ENCODE measurements at places on chromosomes 11 and 22.

GRCh38 chr11:96094156-96094555, 170.2 kb upstream of the MTMR2 start:
- no peak for DNase-seq

GRCh38 chr22:19527321-19527721, 3.1 kb upstream of the CLDN5 start:
- no peak for DNase-seq

- no peak for DNase-seq
Measured at GRCh38 chr11:57434640-57435546, 8.0 kb upstream of the SLC43A3 start.

DNA sequence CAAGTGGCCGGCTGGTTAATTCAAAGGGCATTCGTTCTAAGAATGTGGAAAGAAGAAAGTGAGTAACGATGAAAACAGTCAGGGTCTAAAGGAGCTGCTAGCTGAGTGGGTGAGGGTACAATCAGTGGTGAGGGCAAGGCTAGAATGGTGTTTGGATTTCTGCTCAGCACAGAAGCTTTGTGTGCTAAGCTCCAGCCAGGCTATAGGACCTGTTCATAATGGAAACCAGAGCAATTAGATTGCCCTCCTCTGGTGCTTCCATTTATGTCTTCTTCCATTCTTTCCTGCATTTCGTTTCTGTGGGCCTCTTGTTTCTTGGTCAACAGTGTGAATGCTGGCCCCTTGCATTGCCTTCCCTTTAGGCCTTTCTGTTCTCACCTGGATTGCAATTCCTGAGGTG, 572.9 kb upstream of the CHORDC1 start:
- DNase-seq: no peak

GRCh38 chr11:63635762-63636465, 21.7 kb upstream of the PLAAT3 start:
- peak; percentile 79 for DNase-seq

GRCh38 chr11:104841185-104841584, 57.1 kb downstream of the CASP12 start:
- DNase-seq: no peak

GRCh38 chr22:40479126-40479800, 108.9 kb downstream of the SGSM3 start:
- DNase-seq: no peak

- no peak for DNase-seq
Measured at GRCh38 chr22:22593250-22593649, 34.2 kb upstream of the PRAME start.

- DNase-seq: no peak
Measured at GRCh38 chr22:24384131-24384530, 43.3 kb upstream of the ADORA2A start.

DNA sequence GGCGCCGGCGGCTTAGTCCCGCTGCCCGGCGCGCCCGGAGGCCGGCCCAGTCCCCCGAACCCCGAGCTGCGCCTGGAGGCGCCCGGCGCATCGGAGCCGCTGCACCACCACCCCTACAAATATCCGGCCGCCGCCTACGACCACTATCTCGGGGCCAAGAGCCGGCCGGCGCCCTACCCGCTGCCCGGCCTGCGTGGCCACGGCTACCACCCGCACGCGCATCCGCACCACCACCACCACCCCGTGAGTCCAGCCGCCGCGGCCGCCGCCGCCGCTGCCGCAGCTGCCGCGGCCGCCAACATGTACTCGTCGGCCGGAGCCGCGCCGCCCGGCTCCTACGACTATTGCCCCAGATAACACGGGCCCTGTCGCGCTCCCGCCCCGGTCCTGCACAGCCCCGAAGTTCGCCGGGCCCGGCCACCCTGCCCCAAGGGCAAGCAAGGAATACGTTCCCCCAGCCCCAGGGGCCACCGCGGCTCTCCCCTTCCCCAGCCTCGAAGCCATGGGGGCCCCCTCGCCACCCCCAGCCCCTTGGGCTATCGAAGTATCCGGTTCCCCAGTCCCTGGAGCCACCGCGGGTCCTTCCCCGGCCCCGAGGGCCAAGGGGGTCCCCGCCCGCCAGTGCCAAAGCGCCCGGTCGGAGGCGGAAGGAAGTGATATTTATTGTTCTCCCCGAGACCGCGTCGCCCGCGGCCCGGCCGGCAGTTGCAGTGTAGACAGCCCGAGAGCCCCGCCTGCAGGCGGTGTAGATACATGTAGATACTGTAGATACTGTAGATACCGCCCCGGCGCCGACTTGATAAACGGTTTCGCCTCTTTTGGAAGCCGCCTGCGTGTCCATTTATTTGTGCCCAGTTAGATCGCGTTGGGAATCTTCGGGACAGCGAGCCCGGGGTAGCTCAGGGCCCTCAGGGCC, 6.2 kb downstream of the TBX1 start:
- peak; percentile 48 for DNase-seq

DNA sequence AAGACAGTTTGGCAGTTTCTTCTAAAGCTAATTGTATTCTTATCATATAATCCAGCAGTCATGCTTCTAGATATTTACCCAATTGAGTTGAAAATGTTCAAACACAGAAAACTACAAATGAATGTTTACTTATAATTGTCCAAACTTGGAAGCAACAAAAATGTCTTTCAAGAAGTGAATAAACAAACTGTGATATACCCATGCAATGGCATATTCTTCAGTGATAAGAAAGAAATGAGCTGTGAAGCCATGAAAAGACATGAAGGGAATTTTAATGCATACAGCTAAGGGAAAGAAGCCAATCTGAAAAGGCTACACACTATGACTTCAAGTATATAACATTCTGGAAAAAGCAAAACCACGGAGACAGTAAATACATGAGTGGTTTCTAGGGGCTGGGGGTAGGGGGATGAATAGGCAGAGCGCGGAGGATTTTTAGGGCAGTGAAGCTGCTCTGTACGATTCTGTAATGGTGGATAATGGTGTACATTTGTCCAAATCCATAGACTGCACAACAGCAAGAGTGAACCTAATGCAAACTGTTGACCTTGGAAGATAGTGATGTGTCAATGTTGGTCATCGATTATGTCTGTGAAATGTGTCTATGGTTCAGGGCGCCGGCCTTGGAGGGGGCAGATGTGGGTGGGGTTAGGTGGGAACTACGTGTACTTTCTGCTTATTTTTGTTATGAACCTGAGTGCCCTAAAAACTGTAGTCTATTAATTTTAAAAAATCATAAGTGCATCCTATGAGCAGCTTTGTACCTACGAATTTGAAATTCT, 424.9 kb downstream of the TBC1D22A start:
- DNase-seq: no peak

GRCh38 chr11:3947061-3947460, 91.6 kb downstream of the STIM1 start:
- peak; percentile 58 for DNase-seq

- DNase-seq: peak; percentile 80
Measured at GRCh38 chr11:63478896-63479295, 12.1 kb downstream of the PLAAT5 start.

- DNase-seq: no peak
Measured at GRCh38 chr11:74701351-74701750, 29.9 kb downstream of the CHRDL2 start.

DNA sequence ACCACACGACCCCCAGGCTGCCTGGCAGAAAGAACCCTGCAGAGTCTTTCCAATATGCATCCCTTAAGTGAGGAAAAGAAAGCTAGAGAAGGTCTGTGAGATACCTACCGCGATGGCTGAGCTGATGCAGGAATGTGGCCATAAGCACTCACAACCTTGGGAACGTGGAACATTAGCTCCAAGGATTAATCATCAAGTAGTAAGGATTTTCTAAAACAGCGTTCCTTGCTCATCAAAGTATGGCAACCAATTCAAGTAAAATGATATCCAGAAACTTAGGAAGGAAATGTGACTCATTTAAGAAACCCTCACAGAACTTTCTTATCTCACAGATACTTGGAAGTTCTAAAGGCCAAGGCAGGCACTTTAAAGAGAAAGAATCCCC, 12.8 kb downstream of the PACSIN2 start:
- DNase-seq: no peak

DNA sequence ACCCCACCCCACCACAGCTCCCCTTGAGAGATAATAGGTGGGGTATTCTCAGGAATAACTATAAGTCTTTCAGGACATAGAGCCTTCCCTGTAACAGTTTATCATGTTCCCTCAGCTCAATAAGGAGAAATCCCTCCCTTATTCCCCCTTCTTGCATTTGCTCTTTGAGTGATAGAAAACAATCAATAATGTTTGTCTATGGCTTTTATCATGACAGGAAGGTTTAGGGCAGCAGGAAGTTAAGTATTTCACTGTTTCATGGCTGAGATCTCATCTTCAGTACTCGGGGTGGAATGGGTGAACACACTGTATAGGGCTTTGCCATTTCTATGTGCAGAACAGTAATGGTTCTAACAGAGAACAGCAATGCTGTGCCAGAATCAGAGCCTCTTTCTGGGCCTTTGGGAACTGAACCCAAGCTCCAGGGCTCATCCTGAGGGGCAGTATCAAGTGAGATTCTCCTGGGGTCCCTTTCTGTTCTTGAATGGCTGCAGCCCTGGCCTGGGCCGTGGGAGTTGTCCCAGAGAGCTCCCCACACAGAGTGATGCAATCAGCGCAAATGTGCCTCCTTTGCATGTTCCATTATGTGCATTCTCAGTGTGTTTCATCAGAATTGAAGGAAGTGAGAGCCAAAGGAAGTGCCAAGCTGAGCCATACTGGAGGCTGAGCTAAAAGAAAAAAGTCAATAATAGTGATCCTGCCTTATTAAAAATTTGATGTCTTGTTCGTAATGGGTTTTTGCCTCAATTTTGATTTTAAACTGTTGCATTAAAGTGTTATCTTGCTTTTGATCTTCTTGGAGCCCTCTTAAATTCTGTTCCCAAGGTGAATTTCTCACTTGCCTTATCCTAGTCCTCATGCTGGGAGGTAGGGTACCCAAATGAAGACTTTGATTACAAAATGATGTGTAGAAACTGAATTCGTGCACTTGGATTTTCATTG, 2.9 kb upstream of the CYP2R1 start:
- no peak for DNase-seq

- peak; percentile 10 for DNase-seq
Measured at GRCh38 chr22:19844377-19845053, 10.2 kb downstream of the GNB1L start.

DNA sequence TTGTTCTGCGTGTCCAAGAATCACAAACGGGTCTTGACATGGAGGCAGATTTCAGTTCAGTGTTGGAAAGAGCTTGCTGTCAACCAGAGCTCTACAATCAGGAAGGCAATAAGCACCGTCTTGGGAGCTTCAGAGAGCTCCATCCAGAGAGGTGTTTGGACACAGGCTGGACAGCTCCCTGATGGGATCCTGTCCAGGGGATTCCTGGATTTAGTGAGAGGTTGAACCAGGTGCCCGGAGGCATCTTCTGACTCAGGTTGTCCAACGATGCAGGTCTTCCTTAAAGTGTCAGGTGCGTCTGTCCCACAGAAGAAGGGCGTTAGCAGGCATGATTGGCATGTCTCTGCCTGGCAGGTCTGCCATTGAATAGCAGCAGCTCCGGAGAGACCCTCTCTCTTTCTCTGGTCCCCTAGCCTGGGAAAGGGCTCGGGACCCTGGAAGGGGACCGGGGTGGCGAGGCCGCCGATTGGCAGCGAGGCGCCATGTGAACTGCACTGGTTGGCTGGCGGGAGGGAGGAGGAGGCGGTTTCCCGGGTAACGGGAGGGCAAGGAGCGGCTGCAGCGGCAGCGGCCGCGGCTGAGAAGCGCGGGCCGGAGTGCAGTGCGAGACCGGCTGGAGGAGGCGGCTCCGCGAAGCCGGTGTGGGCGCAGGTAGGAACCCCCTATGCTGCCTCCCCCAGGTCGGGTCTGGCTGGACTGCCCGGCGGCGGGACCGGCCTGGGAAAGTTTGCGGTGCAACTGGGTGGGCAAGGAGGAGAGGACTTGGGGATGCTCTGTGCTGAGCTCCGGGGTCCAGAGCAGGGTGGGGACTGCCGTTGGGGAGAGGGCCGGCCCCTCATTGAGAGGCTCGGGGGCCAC, 104.1 kb upstream of the E2F8 start:
- DNase-seq: no peak

DNA sequence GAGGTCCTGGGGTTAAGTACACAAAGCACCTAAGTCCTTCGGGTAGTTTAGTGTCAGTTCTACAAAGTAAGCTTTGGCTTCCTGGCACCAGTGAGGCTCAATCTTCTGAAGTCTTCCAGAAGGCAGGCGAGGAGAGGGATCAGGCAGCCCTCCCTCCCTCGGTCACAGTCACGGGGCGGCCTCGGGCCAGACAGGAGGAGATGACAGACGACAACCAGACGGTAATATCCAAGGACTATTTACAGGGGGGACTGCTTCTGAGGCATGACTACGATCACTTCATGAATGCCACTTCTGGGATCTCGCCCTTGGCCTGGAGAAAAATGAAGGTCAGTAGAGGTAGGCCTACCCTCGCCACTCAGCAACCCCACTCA, 383 bp upstream of the TMEM223 start:
- DNase-seq: no peak

DNA sequence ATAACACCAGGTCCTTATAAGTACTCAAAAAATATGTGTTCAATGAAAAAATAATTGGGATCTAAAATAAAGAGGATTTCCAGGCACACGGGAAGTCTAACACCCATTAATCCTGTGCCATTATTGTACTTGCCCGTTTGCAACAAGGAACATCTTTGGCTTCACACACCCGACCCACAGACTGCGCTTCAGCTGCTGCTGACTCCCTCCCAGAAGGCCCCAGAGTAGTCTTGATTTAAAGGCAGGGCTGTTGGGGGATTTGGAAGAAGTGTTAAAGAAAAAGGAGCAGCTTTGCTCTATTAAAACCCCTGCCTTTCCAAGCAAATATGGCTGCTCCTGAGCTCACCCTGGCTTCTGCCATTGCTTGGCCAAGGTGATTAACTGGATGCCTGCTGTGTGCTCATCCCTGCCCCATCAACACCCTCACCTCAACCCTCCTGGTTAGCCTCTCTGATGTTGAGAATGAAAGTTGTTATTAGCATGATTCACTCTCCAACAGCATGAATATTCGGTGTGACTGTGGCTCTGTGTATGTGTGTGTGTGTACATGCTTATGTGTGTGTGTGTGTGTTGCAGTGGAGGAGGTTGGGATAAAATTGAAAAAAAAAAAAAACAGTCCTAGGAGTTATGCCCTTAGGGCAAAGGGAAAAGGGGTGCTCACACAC, 76.1 kb downstream of the KIRREL3 start:
- no peak for DNase-seq

GRCh38 chr11:105690467-105690866, 80.6 kb downstream of the GRIA4 start:
- DNase-seq: no peak

- DNase-seq: no peak
Measured at GRCh38 chr11:58070585-58070984, 39.8 kb downstream of the OR6Q1 start.

All from CD4-positive, alpha-beta T cell treated with Interferon alpha-2 for 1 hour (primary cell).